Muscle of leg (tissue), 16 donors: ENCODE measurements at places on chromosomes 16 and 17. TPM values are rescaled to one million over a fixed set of nuclear protein-coding genes. Genes with fewer than 3 reads are reported as not detected.

GRCh38 chr17:76076765-76077583, 2.0 kb upstream of the ZACN start:
- no peaks in the 10 kb centered on the region for H3K36me3 ChIP-seq
- peaks cover 60% of the 10 kb centered on the region for H3K4me1 ChIP-seq
- no peak overlapping the region for H3K4me3 ChIP-seq
- no peak overlapping the region for H3K27ac ChIP-seq
- DNase-seq, result peak; percentile 43

DNA sequence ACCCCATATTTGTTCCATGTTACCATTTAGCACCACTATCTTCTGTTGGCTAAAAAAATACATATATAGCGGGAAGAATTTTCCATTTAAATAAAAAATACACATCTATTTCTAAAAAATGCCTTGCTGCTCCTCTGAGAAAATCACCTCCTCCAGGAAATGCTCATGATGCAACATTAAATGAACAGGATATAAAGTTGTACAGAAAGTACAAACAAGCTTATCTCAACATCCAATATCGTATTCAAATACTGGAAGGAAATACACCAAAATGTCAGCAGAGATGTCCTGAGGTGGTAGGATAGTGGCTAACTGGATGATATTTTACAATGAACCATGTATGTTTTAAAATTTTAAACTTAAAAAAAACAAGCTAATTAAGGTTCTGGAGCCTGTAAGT, 21.3 kb downstream of the GNA13 start:
- no peaks in the 10 kb centered on the region for H3K27me3 ChIP-seq
- no peak for DNase-seq
- no peaks in the 10 kb centered on the region for H3K36me3 ChIP-seq

DNA sequence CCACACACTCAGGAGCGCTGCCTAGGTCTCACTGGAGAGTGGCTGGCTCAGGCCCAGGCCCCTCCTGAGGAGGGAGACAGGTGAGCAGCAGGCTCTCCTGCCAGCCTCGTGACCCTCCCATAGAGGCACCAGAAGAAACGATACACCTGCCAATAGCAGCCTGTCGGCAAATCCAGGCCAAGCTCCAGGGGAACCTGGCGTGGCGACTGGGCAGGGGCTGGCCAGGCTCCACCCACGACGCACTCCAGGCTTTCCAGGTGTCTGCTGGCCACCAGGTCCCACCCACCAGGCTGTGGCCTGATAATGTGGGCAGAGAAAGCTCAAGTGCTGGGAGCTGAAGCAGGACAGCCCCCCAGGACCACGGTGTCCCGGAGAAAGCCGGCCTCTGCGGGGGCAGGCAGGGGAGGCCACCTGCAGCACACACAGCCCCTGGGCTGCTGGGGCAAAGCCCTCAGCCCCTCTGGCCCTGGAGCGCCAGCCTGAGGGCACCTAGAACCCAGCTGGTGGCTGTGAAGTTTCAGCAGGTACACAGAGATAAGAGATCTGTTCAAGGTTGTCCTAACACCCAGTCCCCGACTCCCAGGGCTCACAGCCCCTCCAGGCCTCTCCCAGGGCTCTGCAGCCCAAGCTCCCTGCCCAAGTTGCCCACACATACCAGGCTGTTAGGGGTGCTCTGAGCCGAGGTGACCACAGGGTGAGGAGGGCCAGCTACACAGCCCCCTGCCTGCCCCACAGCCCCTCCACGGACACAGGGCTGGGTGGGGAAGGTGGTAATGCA, 2.4 kb downstream of the PGAP6 start:
- no peak overlapping the region for H3K4me3 ChIP-seq
- H3K27ac ChIP-seq, result no peak overlapping the region
- H3K27me3 ChIP-seq, result peaks cover 8% of the 10 kb centered on the region
- peaks cover 24% of the 10 kb centered on the region for H3K4me1 ChIP-seq
- DNase-seq, result no peak

DNA sequence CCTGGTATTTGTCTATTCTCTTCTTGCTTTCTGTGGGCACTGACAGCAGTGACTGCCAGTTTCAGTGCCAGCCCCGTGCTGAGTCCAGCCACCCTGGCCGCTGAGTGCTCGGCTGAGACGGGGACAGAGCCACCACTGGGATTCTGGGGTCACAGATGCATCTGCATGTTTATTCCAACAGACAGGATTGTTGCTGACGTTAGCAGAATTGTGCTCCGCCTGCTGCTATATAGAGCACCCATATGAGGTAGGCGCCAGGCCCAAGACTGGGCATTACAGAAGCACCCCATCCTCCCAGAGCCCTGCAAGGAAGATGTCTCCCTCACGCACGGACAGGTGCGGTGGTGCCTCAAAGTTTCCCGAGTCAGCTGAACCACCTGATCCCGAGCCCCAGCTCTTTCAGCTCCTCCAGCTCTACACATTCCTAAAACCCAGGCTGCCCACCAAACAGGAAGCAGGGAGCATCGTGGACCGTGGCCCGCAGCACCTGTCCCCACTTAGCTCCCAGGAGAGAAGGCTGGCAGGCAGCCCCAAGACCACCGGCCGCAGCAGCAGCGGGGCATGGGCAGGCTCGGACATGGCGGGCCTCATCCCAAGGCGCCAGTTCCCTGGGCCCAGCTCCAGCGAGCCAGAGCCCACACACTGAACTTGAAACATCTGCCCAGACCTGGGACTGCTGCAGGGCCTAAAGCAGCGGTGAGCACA, 44.9 kb upstream of the RASD1 start:
- H3K27me3 ChIP-seq, result no peaks in the 10 kb centered on the region
- no peak for DNase-seq
- H3K4me1 ChIP-seq, result peaks cover 65% of the 10 kb centered on the region
- no peak overlapping the region for H3K4me3 ChIP-seq
- no peaks in the 10 kb centered on the region for H3K36me3 ChIP-seq

The MYCBPAP gene
- total RNA-seq, result 0.66 TPM

- peaks cover 4% of the 10 kb centered on the region for H3K4me1 ChIP-seq
- peak; percentile 17 for DNase-seq
- H3K36me3 ChIP-seq, result no peaks in the 10 kb centered on the region
- no peak overlapping the region for H3K4me3 ChIP-seq
- H3K27me3 ChIP-seq, result peaks cover 12% of the 10 kb centered on the region
- no peak overlapping the region for H3K27ac ChIP-seq
These were observed 5.2 kb downstream of the MYO1D start for GRCh38 chr17:32871746-32872145.

- no peaks in the 10 kb centered on the region for H3K36me3 ChIP-seq
- DNase-seq, result no peak
- H3K27me3 ChIP-seq, result no peaks in the 10 kb centered on the region
- H3K4me1 ChIP-seq, result no peaks in the 10 kb centered on the region
- H3K27ac ChIP-seq, result no peak overlapping the region
- H3K4me3 ChIP-seq, result no peak overlapping the region
These were observed 405.9 kb downstream of the CNTNAP4 start for GRCh38 chr16:76683051-76683450.

- no peak overlapping the region for H3K4me3 ChIP-seq
- H3K27ac ChIP-seq, result no peak overlapping the region
- DNase-seq, result peak; percentile 58
These were observed 20.2 kb downstream of the CHCT1 start for GRCh38 chr17:60442271-60443173.

The C17orf67 gene
- 1.3 TPM for total RNA-seq

DNA sequence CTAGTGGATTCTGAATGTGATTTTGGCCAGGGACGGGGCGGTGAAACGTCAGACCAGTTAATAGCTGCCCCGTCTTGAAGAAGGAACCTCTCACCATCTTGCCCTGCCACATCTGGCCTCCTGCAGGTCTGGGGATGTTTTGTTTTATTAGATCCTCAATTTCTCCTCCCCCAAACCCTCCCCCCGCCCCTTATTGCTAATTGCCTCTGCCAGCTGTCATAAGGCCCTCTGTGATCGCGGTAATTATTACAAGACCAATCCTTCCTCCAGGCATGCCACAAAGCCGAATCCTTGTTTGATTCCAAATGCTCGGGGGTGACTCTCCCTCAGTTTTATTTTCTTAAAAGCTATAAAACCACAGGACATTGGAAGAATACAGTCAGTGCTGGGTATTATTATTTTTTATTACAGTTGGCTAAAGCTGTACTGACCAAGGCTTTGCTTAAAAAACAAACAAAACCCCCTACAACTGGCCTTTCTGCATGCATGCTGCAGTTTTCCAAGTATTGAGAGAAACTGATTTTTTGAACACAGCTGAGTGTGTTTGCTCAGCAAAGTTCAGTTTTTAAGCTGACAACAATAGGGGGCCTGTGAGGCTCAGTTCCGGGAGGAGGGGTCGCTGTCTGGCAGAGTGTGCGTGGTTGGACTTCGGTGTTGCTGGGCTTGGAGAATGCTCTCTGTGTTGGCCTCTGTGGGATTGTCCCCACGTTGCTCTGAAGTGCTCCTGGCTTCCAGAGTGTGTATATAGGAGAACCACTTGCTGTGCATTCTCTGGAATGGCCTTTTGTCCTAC, 1.7 kb downstream of the KSR1 start:
- peak overlapping the region; percentile 35 for H3K27ac ChIP-seq
- no peaks in the 10 kb centered on the region for H3K36me3 ChIP-seq
- peaks cover 29% of the 10 kb centered on the region for H3K4me1 ChIP-seq
- H3K4me3 ChIP-seq, result peak overlapping the region; percentile 63
- H3K27me3 ChIP-seq, result no peaks in the 10 kb centered on the region
- peak; percentile 67 for DNase-seq

DNA sequence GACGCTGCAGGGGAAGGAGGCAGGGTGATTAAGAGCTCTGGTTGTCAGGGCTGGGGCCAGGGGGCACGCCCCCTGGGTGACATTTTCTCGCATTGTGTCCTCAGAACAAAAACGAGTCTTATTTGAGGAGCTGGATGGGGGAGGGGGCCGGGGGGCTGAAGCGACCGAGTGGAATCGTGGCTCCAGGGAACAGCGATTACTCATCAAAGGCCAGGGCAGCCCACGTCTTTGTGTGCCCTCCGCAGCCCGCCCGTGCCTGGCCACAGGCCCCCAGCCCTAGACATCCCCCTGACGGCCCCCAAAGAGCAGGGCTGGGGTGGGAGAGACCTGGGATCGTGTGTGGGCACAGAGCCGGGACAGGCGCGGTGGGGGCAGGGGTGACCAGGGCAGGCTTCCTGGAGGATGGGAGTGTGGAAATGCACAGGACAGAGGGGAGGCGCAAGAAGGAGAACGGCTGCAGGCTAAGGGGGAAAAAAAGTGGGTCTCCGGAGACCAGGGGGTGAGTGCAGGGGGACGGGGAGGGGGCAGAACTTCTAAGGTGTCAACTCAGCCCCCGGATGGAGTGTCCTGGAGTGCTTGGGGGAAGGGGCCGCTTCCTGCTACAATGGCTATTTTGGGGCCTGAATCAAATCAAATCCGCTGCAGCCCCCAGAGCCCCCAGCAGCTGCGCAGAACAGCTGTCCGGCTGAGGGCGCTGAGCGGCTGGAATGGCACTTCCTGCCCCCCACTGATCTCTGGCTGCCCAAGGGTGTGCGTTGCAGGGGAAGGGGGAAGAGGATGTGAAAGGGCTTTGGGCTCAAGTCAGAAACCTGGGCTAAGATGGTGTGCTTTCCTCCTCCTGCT, 24.0 kb upstream of the PHB1 start:
- no peaks in the 10 kb centered on the region for H3K36me3 ChIP-seq
- H3K27me3 ChIP-seq, result peaks cover 5% of the 10 kb centered on the region
- peak; percentile 60 for DNase-seq
- peaks cover 50% of the 10 kb centered on the region for H3K4me1 ChIP-seq
- H3K4me3 ChIP-seq, result no peak overlapping the region

DNA sequence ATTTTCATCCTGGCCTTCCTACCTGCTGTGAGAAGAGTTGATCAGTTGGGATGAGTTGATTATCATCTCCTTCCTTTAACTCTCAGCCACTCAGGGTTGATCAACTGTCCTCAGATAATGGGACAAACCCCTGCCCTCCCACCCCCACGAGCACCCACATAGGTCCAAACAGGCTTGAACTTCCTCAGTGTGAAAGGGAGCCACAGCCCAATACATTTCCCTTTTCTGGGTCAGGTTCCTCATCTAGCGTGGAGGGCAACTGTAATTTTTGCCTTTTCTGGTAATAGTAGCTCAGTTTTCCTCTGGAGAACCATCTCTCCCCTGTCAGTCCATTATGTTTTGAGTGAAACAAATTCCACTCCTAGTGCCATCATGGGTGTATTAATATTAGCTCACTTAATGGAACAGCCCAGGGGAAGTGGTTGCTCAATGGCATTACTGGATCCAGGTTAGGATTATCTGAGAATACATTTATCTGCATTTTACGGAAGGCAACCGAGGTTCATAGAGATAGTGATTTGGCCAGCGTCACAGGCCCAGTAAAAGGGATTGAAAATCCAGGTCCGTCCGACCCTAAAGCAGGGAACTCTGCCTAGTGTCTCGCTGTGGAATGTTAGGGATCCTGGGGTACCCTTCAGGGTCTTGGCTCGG, 476 bp upstream of the LPCAT2 start:
- H3K27ac ChIP-seq, result peak overlapping the region; percentile 71
- H3K36me3 ChIP-seq, result peaks cover 30% of the 10 kb centered on the region

The PSMD3 gene
- 67.6 TPM for total RNA-seq

The DPEP2 gene
- total RNA-seq, result 0.75 TPM

- no peak for DNase-seq
- H3K36me3 ChIP-seq, result peaks cover 75% of the 10 kb centered on the region
- no peak overlapping the region for H3K4me3 ChIP-seq
- no peak overlapping the region for H3K27ac ChIP-seq
- H3K4me1 ChIP-seq, result peaks cover 19% of the 10 kb centered on the region
These were observed 9.0 kb upstream of the SPATA32 start for GRCh38 chr17:45270828-45271418.

GRCh38 chr16:23062524-23062923, 86.7 kb downstream of the USP31 start:
- H3K27me3 ChIP-seq, result peaks cover 3% of the 10 kb centered on the region
- no peaks in the 10 kb centered on the region for H3K4me1 ChIP-seq
- H3K36me3 ChIP-seq, result no peaks in the 10 kb centered on the region
- no peak overlapping the region for H3K4me3 ChIP-seq
- H3K27ac ChIP-seq, result no peak overlapping the region
- no peak for DNase-seq

GRCh38 chr16:52912565-52913173, 140.0 kb downstream of the CHD9NB start:
- peak; percentile 77 for DNase-seq
- H3K27me3 ChIP-seq, result no peaks in the 10 kb centered on the region
- no peak overlapping the region for H3K4me3 ChIP-seq
- no peak overlapping the region for H3K27ac ChIP-seq
- H3K36me3 ChIP-seq, result no peaks in the 10 kb centered on the region

GRCh38 chr17:43529947-43530287, 16.2 kb downstream of the ETV4 start:
- peaks cover 54% of the 10 kb centered on the region for H3K4me1 ChIP-seq
- peak overlapping the region; percentile 88 for H3K27ac ChIP-seq
- DNase-seq, result no peak

DNA sequence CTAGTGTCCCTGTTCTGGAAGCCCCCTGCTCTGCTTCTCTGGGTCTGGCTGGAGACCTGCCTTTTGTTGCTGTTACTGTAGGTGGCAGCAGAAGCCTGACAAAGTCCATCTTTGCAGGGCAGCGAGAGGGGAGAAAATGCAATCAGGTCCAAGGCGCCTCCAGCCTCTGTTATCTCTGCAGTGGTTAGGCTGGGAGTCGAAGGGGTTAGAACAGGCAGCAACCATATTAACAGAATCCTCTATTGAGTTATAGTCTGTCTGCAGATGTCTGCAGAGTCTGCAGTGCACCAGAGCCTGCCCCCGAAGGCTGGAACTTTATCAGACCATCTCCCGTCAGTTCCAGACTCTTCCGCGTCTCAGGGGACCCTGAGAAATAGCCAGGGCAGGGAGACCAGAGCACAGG, 404.9 kb upstream of the EEF2KMT start:
- no peak overlapping the region for H3K4me3 ChIP-seq
- no peak overlapping the region for H3K27ac ChIP-seq
- H3K36me3 ChIP-seq, result no peaks in the 10 kb centered on the region
- peak; percentile 17 for DNase-seq

The PGAP6 gene
- total RNA-seq, result 16.3 TPM

GRCh38 chr17:78345791-78346494, 13.9 kb downstream of the SOCS3 start:
- peaks cover 67% of the 10 kb centered on the region for H3K4me1 ChIP-seq
- DNase-seq, result no peak
- H3K27ac ChIP-seq, result no peak overlapping the region
- no peaks in the 10 kb centered on the region for H3K36me3 ChIP-seq
